Stimulated activated CD8-positive, alpha-beta memory T cell treated with anti-CD3 and anti-CD28 coated beads, Interleukin-12 subunit alpha, Interleukin-12 subunit beta, amount 100 ng/mL, for 4 hours (primary cell): ENCODE measurements at places on chromosomes 2 and 18.

- DNase-seq, result no peak
Measured at GRCh38 chr2:56812432-56812831, 628.6 kb downstream of the CCDC85A start.

- no peak for DNase-seq
Measured at GRCh38 chr2:120383631-120384340, 37.9 kb downstream of the INHBB start.

GRCh38 chr18:29436459-29436858 lies 1259.5 kb upstream of the CDH2 start:
- no peak for DNase-seq

GRCh38 chr2:235063471-235063961 lies 111.7 kb downstream of the SH3BP4 start:
- DNase-seq, result no peak

DNA sequence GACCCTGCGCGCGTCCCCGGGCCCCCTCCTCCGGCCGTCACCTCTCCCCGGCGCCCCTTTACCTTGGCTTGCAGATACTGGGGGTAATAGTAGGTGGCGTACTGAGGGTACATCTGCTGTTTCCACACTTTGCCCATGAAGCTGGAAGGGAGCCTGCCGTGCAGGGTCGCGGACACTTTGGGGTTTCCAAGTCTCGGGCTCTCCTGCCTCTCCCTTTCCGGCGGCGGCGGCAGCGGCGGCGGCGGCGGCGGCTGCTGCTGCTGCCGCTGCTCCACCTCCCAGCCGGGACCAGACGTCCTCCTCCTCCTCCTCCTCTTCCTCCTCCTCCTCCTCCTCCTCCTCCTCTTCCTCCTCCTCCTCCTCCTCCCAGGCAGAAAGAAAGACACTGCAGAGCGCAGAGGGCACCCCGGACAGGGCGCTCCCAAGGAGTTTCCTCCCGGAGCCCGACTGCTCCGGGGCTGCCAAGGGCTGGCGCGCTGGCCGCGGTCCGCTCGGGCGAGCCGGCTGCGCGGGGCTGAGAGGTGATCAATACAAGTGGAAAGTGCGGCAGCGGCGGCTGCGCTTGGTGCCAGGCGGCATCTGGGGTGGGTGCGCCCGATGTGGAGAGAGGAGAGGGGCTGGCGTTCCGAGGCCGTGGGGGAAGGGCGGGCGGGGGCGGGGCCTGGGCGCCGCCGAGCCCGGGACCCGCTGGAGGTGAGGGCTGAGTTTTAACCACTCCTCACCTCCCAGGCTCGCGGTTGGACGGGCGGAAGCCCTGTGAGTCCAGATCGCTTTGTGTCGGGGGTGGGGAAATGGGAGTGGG lies at the start of gene RBMS1:
TSS of gene RBMS1 (minus strand) at position 581 of the 802 bp plus-strand sequence. CDS start at position 137, 444 bp downstream.
- DNase-seq, result peak; percentile 29

- DNase-seq, result no peak
Measured at GRCh38 chr2:200695191-200695590, 109.4 kb downstream of the AOX1 start.

- DNase-seq, result no peak
Measured at GRCh38 chr2:226799976-226800940, 638 bp upstream of the IRS1 start.

DNA sequence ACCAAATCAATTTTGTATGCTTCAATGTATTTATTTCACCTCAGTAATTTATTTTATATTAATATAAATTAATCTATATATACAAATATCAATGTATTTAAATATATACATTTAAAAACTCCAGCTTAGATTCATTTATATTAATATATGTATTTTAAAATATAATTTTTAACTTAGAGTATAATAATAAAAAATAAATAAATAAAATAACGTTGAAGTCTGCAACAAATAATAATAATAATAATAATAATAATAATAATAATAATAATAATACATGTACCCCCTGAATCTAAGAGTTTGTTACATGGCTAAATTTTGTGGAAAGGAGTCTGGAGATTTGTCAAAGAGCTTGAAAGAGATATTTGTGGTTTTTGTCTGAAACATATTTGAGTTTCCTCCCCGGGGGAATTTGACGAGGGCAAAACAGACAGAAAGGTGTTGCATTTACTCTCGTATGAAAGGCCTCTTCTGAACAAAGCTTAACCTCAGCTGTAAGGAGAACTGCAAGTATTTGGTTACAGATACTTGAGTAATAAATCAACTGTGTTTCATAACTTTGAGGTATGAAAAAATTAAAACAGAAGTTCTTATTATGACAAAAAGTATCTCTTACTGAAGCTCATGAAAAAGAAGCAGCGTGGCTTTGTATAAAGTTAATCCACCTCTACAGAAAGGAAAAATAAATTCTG lies 93.4 kb downstream of the CDH19 start:
- no peak for DNase-seq

GRCh38 chr2:207813942-207814341 lies 44.2 kb upstream of the FZD5 start:
- DNase-seq, result no peak

DNA sequence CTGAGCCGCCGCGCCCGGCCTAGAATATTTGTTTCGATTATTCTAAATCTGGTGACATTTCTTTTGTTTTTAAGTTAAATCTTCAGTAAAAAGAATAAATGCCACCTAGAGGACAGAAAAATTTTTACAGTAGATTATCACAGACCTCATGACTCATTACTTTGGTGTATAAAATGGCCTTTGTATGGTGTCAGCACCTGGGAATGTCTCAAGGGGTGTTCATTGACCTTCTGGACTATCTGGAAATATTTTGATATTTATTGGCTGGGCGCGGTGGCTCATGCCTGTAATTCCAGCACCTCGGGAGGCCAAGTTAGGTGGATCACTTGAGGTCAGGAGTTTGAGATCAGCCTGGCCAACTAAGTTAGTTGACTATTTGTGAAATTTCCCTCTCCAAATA lies 30.3 kb upstream of the SLC30A6 start:
- DNase-seq, result no peak

DNA sequence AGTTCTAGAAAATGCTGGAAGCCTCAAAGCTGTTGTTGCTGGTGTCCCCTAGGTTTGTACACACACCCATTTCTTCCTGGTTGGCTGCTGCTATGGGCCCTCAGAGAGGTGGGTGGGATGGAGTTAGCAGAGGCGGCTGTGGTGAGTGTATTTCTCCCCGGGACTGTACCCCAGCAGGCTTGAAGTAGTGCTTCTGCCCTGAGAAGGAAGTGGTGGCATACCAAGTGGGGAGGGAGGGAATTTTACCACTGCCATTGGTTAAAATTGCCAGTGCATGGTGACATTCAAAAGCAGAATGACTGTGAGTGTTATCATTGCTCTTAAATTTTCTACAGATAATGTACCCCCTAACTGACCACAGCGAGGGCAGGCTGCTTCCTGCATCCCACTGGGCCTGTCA lies 125.6 kb upstream of the CAPN13 start:
- no peak for DNase-seq

DNA sequence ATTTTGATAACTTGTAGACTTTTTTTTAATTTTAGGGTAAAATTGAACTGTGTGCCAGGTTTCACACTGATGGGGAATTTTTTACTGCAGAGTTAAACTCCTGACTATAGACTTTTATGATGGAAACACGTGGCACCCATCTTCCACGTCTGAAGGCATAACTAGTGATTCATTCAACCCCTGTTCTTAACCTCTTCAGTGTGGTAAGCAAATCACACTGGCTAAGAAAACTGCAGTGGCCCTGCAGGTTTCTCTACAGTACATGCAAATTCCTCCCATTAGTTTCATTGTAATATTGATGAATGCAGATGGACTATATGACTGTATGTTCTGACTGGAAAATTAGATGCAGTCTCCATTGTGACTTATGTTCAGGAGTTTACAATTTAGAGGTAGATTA lies 47.2 kb downstream of the SMAD4 start:
- no peak for DNase-seq

- no peak for DNase-seq
Measured at GRCh38 chr2:113755035-113755834, 1.2 kb downstream of the SLC35F5 start.

DNA sequence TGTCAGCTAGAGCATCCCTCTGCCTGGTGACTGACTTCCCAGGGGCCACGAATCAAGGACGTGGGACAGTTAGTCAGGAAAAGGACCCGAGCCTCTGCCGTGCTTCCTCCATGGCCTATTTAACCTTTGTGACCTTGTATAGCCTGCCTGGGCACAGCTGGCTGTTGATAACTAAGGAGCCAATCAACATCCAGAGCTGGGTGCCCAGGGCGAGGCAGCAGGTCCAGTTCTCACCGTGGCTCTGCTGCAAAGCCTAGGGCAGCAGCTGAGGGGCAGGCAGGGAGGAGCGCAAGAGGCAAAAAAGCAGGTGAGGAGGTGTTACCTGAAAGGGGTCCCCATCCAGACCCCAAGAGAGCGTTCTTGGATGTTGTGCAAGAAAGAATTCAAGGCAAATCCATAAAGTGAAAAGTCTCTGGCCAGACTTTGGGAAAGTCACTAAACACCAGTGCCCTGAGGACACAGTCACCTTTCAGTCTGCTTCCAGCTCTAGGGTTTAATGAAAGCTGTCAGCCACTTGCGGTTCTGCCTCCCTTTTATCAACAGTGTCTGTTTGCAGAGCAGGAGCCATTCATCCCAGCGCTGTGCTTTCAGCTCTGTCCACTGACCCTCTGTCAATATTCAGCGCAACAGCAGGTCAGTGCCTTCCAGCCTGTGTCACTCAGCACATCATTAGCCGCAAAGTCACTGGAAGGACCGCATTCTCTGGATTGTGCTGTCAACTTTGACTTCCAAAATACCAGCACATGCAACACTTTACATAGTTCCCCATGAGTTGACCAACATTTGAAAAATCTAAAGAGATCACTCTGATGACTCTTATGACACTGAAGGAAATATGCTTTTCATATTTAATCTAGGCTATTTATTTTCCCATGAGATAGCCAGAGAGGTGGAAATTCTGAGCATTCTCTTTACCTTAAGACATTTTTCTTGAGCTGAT lies 38.6 kb upstream of the ASAP2 start:
- no peak for DNase-seq

- no peak for DNase-seq
Measured at GRCh38 chr2:54077088-54077900, 38.1 kb upstream of the ACYP2 start.

DNA sequence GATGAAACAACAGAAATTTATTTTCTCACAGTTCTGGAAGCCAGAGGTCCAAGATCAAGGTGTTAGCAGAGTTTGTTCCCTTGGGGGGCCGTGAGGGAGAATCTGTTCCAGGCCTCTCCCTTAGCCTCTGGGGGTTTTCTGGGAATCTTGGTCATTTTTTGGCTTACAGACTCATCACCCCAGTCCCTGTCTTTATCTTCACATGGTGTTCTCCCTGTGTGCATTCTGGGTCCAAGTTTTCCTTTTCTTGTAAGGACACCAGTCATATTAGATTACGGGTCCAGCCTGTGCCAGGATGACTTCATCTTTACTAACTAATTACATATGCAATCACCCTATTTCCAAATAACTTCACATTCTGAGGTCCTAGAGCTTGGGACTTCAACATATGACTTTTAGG lies 292.5 kb upstream of the TRIB2 start:
- DNase-seq, result no peak

DNA sequence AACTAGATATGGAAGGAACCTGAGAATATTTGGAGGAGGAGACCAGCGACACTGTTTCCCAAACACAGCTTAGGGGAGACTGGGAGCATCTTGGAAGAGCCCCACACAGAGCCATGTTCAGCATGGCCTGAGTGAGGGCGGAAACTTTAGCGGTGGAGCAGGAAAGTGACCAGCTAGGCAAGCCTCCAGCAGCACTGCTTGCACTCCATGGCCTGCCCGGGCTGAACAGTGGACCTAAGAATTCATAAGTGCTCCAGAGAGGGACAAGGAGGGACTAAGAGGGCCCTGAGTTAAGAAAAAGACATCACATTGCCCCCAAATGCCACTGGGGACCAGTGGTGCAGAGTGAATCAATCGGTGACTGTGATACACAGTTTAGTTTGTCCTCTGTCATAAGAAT lies 566.4 kb downstream of the TNS1 start:
- no peak for DNase-seq
